Sigmoid colon (tissue), 7 donors: ENCODE measurements at places on chromosomes 11 and 22. TPM values are rescaled to one million over a fixed set of nuclear protein-coding genes. Genes with fewer than 3 reads are reported as not detected.

- peak; percentile 74 for DNase-seq
Measured at GRCh38 chr11:128575961-128576350, 11.4 kb downstream of the ETS1 start.

- DNase-seq = no peak
Measured at GRCh38 chr11:25597696-25598095, 734.2 kb upstream of the ANO3 start.

CHORDC1 gene
- 75.6 TPM for total RNA-seq

GRCh38 chr11:94469416-94469815 lies 24.2 kb downstream of the MRE11 start:
- no peak for DNase-seq

GRCh38 chr11:27429761-27430393 lies 42.7 kb downstream of the LGR4 start:
- DNase-seq = no peak

NAALAD2 gene
- 3.6 TPM for total RNA-seq

HBB gene
- total RNA-seq = 3.8 TPM

- DNase-seq = peak; percentile 90
Measured at GRCh38 chr22:44305888-44306287, 6.9 kb downstream of the SHISAL1 start.

DNA sequence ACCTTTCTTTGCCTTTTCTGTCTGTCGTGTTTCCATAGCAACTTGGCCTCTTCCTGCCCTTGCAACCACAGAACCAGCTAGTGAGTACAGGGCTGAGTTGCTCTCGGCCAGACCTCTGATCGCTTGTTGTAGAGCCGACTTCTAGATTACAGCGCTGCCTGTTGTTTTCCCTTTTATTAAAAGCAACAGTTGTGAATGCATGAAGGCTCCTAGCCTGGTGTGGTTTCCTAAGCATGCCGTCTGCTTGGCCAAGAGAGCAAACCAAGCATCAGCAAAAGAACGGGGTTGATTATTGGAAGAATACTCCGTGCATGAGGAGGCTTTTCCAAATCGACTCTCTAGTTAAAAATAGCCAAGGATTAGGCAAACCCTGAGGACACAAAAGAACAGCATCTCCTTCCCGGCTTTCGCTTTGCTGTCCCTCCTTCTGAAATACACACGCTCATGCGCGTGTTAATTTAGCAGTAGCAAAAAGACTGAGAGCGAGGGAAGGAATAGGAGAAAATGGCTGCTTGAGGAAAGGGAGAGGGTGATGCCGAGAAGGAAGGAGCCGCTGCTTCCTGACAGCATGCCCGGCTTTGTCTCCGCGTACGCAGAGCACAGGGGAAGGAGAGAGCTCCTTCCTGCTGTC lies 71.5 kb upstream of the TTC12 start:
- DNase-seq = no peak

- DNase-seq = no peak
Measured at GRCh38 chr11:34601085-34601444, 19.8 kb upstream of the EHF start.

DNA sequence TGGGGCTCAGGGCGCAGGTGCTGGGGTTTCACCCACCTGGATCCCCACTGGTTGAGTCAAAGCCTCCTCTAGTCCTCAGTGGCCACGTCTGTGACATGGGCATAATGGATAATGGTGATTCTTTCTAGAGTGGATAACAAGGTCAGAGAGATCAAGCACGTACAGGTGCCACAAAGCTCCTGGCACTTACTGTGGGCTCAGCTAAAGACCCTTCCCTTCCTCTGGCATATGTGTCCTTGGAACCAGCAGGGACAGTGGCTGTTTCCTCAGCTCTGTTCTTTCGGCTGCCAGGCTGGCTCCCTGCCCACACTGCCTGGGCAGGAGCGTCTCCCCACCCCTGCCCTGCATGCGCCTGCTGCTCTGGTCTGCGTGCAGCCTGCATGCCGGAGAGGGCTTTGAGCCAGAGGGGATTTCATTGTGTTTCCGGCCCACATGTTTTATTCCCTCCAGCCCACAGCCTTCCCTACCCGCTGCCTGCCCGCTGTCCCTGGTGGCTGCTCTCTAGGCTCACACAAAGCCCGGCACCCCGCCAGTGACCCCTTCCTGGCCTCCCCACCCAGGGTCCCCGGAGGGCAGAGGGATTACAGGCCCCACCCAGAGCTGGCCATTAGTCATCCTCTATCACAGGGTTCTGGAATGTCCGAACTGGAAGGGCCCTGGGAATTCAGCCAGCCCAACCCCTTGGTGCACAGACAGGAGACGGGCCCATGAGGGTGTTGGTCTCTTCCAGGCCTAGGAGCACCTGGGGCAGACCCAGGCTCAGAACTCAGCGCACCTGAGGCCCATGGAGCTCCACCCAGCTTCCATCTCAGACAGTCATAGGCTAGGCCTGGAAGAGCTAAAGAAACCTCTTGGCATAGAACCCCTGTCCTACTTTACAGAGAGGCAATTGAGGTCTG lies 55.3 kb upstream of the GCAT start:
- peak; percentile 97 for DNase-seq

- peak; percentile 90 for DNase-seq
Measured at GRCh38 chr11:44746894-44747293, 20.1 kb downstream of the TSPAN18 start.

DDTL gene
- 0.55 TPM for total RNA-seq

GRCh38 chr22:45314054-45314721 lies 4.5 kb downstream of the FAM118A start:
- no peak for DNase-seq

DNA sequence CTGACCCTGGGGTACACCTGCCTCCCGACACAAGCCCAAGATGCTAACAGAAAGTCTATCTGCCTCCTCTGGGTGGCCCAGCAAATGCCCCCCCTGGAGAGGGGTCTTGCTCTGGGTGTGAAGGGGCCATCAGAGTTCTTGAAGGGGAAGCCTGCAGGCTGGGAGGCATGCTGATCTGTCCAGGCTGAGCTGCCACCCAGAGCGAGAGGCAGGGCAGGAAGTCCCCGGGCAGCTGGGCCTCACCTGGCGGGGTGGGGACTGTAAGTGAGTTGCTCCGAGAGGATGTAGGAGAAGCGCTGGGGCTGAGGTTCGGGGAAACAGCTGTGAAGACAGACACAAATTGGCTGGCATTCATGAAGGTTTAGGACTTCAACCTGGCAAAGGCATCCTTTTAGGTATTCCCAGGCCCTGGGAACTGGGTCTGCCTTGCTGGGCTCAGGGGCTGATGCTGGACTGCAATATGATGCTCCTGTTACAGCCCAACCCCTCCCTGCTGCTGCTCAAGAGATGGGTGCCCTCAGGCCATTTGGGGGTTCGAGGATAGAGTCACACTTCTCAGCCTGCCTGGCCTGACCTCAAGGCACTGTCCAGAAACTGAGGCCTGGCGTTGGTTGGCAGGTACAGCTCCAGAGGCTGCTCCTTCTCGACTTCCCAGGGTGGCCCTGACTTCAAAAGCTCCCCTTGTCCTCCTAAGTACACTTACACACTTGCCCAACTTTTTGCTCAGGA lies 60.2 kb upstream of the LYVE1 start:
- peak; percentile 43 for DNase-seq

A4GALT gene
- 23.5 TPM for total RNA-seq

DDX25 gene
- 0.16 TPM for total RNA-seq

DNA sequence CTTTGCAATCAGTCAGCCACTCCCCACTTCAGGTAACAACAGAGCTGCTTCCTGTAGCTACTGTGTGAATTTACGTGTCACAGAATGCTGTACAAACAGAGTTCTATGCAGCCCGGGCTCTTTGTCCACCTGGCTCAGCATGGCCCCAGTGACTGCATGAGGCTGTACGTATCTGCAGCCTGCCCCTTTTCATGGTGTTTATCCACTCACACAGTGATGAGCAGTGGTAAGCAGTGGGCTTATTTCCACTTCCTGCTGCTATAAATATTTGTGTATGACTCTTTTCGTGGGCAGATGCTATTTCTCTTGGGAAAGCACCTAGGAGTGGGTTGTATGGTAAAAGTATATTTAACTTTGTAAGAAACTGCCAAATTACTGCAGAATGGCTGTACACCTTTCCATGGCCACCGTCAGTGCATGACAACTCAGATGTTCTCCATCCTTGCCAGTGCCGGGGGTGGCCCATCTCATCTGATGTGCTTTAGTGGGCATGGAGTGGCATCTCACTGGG lies 43.3 kb downstream of the MYEOV start:
- DNase-seq = no peak

- peak; percentile 30 for DNase-seq
Measured at GRCh38 chr22:49406047-49406650, 421.5 kb downstream of the BRD1 start.

GRCh38 chr11:12189543-12190235 lies 79.3 kb downstream of the MICAL2 start:
- DNase-seq = no peak

GDPD4 gene
- not detected for total RNA-seq

GRCh38 chr11:117095284-117096161 lies 2.7 kb downstream of the SIK3 start:
- no peak for DNase-seq

DNA sequence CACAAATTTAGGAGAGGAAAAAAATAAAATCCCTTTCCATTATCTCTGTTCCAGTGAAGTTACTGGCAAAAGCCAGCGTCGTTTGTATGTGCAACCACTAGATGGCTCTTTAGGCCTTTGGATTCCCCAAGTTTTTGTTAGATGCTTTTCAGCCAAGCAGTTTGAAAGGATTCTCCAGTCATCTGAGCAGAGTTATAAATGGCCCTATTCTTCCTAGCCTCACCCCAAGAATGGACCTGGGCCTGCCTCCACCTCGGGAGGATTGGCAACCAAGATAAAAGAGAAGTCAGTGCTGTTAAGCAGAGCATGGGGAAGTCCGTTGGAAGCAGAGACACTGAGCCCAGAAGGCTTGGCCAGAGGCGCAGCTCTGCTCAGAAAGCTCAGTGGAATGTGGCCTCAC lies 15.4 kb downstream of the FAM181B start:
- DNase-seq = no peak

DNA sequence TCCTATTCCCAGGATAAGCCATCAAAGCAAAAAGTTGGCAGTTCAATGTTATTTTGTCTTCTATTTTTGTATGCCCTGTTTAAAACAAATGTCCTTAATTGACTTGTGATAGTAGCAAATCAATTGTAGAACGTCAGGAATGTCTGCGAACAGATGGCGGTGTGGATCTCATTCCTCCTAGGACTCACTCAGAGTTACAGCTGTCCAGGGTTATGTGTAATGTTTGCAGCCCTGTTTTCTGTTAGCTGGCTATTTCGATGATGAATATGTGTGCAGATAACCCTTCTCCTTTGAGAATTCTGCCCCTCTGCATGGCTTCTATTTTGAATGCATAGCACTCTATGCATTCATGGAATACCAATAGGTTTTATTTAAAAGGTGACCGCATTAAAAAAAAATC lies 1248.0 kb upstream of the CNTN5 start:
- no peak for DNase-seq

SYT9 gene
- 0.16 TPM for total RNA-seq

DNA sequence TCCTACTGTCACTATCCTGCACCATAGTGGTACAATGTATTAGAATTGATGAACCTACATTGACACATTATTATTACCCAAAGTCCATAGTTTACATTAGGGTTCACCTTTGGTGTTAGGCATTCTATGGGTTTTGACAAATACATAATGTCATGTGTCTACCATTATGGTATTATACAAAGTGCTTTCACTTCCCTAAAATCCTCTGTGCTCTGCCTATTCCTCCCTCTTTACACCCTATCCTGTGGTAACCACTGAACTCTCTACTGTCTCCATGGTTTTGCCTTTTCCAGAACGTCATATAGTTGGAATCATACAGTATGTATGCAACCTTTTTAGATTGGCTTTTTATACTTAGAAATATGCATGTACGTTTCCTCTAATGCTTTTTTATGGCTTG lies 51.5 kb downstream of the CCDC15 start:
- no peak for DNase-seq

- no peak for DNase-seq
Measured at GRCh38 chr22:37792494-37792893, 15.2 kb upstream of the GCAT start.

DNA sequence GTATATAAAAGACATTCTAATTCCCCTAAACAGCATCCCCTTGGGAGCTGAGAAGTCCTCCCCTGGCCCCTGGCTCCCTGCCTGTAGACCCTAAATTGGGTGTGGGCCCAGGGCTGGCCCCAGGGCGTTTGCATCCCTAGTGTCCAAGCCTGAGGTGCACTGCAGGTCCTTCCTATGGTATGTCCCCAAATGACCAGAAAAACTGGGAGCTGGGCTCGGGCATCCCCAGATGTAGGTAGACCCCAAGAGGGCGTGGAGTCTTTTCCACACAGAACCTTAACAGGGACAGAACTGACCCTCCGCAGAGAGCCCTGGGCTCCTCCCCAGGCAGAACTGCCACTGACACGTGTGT lies 782 bp upstream of the OSBPL5 start:
- DNase-seq = no peak

- DNase-seq = no peak
Measured at GRCh38 chr11:10410844-10411200, 44.2 kb upstream of the AMPD3 start.

GRCh38 chr11:67301951-67302516 lies 1.3 kb upstream of the SSH3 start:
- DNase-seq = peak; percentile 68

F2 gene
- total RNA-seq = not detected

ELMOD1 gene
- total RNA-seq = 0.14 TPM

ST14 gene
- total RNA-seq = 5.1 TPM

TRPM5 gene
- total RNA-seq = not detected

DNA sequence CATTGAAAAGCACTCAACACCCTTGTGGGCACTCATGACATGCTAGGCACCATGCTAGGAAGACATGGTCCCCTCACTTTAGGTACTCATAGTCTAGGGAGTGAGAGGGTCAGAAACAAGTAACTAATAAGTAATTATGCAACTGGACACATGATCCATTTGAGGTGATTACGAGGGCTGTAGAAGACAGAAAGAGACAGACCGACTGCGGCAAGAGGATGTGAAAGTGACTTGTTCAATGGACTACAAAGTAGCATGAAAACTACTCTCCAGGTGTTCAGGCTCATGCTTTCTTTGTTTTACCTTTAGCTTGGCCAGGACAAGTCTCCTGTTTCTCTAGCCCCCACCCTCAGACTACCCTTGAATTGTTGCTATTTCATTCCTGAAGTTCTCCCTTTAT lies 310.8 kb upstream of the SORL1-AS1 start:
- no peak for DNase-seq

DNA sequence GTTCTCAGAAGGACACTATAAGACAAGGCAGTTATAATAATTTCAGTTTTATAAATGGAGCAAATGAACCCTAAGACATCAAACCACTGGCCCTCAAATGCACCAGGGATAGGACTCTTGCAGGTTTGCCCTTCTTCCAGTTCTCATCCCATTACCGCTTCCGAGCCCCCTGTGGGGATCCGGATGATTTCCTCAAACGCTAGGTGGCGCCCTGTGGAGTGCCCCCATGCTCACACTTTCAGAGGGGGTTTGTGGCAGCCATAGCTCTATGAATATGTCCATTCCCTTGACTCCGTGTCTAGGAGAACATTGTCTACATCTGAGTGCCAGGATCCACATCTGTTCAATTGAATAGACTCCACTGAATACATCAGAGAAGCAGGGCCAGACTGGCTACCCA lies 816.3 kb downstream of the NTM start:
- DNase-seq = no peak

GRCh38 chr22:41846268-41846987 lies 13.5 kb downstream of the SREBF2 start:
- DNase-seq = no peak

PRODH gene
- 3.6 TPM for total RNA-seq

KCTD14 gene
- total RNA-seq = 2.8 TPM
